ENCODE measurements at places on chromosomes 13 and 19. TPM values are rescaled to one million over a fixed set of nuclear protein-coding genes. Genes with fewer than 3 reads are reported as not detected.

BEST2 gene
- polyA plus RNA-seq, result not detected

NALCN gene
- polyA plus RNA-seq, result 2.0 TPM

ZNF132 gene
- polyA plus RNA-seq, result 2.4 TPM

GRCh38 chr13:30255696-30256095, 51.7 kb downstream of the KATNAL1 start:
- DNase-seq, result no peak

DNA sequence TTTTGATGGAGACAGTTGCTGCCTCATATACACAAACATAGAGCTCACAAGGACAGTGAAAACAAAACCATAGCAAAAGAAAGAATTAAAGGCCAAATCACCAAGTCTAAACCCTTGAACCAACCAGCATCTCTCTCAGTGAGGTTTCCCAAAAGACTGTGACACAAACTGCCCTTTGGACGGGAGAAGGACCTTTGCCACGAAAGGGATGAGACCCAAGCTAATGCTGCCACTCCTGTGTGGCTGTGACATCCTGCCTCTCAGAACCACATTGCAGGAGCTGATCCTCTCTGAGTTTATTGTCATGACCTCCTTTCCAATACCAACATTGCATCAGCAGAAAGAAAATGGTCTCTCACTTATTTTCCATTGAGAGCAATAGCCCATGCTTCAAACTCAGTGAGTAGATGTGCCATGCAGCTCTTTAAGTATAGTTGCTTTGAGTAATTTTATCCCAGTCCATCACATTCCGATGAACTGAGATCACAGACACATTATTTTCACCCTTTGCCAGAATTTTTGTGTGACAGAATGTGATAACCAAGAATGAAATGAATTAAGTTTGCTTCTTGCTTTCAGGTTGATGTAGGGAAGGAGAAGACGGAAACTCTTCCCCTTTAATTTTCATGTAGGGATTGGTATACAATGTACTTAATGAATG, 133.5 kb upstream of the IRS2 start:
- DNase-seq, result peak; percentile 34

DNA sequence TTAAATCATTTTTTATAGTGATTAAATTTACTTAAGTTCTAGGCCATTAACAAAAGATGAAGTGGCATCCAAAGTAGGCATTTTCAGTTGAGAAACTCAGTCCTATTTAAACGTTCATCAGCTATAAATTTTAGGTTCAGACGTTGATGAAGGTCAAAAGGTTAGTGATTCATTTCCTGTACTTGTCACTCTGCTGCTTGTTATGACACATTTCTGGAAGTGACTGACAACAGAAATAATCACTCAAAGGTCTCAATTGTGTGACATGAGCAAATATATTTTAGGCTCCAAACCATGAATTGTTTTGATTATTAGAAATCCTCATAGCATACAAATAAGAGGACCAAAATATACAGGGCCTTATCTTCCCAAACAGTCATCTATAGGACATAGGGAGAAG, 10.3 kb upstream of the EDNRB start:
- DNase-seq, result no peak

GRCh38 chr19:41409288-41409687, 11.7 kb downstream of the BCKDHA start:
- peak; percentile 40 for DNase-seq

ABCC4 gene
- polyA plus RNA-seq, result 16.6 TPM

DNA sequence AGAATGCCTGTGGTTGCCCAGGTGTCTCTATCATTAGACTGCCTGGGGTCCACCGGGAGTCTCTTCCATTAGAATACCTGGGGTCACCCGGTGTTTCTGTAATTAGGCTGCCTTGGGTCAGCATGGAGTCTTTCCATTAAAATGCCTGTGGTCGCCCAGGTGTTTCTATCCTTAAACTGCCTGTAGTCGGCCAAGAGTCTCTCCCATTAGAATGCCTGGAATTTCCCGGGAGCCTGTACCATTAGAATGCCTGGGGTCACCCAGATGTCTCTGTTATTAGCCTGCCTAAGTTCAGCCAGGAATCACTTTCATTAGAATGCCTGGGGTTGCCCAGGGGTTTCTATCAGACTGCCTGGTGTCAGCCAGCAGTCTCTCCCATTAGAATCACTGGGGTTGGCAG, 1492.8 kb downstream of the UQCRFS1 start:
- DNase-seq, result no peak

DNA sequence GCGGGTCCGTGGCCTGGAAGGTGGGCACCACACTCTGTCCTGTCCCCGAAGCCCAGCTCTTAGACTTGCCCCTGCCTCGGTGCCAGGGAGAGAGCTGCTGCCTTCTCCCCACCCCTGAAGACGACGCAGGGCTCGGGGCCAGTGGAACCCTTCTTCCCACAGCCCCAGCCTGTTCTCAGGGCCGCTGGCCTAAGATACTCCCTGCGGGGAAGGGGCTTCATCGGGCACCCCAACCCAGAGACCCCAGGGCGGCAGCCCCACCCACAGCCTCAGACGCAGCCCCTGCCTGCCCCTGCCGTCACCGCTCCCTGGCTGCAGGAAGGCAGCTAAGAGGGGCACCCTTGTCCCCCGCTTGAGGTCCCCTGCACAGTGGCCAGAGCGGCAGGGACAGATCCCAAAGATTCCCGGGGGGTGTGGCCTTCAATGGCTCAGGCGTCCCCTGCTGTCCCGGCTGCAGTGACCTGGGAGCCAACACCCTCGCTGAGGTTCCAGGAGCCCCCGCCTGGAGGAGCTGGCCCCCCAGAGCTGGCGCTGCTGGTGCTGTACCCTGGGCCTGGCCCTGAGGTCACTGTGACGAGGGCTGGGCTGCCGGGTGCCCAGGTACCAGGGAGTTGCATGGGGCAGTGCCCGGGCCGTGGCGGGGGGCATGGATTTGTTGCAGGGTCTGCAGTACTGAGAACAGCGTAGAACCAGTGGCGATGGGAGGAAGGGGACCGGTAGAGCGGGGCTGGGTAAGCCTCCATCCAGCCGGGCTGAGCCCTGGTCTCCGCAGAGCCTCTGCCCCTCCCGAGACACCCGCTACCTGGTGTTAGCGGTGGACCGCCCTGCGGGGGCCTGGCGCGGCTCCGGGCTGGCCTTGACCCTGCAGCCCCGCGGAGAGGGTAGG, 1.0 kb downstream of the AMH start:
- no peak for DNase-seq

ADGRE3 gene
- polyA plus RNA-seq, result not detected

CYP4F3 gene
- polyA plus RNA-seq, result not detected

- peak; percentile 17 for DNase-seq
These were observed at the start of gene PPM1N for GRCh38 chr19:45498411-45499195. Gene PPM1N, plus strand, starts transcription at chr19:45498443. Its CDS starts 30 bp downstream, at chr19:45498473.

DNA sequence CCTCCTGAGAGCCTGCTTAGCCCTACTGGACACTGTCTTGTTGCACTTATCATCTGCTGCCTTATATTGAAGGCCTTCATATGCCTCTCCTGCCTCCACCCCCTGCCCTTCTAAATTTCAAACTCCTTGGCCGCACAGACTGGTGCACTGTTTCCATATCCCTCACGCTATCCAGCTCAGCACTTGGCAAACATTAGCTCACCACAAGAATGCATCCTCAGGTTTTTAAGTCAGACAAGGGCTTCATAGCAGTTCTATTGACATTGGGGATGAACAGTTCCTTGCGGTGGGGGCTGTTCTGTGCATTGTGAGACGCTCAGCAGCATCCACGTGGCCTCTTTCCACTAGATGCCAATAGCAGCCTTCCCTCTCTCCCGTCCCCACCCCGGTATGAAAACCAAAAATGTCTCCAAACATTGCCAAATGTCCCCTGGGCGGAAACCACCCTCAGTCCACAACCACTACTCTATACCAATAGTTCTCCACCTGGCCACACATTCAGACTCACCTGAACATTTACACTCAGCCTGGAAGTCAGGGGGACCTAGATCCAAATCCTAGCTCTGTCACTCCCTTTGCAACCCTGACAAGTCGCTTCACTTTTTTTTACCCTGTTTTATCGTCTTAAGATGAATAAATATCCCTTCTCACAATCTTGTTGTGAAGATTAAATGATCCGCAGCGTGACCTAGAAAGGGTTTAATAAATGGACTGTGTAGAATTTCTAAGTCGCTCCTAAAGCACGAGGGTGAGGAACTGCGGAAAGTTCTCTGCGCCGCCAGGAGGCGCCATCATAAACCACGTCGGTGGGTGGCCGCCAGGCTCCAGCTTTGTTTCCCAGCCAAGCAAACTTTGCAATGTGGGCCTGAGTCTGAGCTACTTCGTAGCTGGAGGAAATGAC, 3.6 kb upstream of the CEACAM3 start:
- peak; percentile 36 for DNase-seq

GRCh38 chr19:29303069-29303718, 90.2 kb upstream of the UQCRFS1 start:
- DNase-seq, result no peak

DNA sequence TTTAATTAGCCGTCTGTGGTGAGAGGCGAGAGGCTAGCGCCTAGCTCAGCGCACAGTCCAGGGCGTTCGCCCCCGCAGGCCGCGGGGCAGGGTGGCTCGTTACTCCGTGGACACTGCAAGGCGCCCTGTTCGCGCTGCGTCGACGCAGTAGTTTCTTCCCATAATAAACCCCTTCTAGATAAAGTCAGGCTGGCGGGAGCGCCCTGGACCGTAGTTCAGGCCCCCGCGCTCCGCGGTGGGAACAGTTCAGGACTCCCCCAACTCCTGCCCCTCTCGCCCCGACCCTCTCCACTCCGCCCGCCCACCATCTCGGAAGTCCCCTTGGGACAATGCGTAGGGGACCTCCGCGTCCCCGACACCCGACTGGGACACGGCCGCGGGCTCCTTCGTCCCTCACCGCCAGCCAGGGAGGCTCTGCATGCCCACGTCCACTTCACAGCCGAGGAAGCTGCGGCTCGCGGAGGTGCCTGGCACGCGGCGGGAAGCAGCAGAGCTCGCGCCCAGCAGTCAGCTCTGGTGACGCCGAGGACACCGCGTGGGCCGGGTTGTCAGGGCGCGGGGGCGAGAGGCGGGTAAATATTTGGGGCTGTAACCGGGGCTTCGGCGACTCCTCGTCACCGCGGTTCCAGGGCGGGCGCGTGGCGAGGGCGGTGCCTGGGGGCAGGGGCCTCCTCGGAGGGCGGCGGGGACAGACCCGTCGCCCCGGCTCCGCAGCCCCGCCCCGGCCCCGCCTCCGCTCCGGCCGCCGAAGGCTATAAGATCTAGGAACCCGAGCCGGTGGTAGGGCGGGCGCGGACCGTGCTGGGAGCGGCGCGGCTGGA, at the start of gene RGCC:
TSS of gene RGCC (plus strand) at position 783 of the 821 bp plus-strand sequence. CDS start 158 bp downstream, outside the sequence.
- peak; percentile 49 for DNase-seq

TEKTIP1 gene
- not detected for polyA plus RNA-seq

DNA sequence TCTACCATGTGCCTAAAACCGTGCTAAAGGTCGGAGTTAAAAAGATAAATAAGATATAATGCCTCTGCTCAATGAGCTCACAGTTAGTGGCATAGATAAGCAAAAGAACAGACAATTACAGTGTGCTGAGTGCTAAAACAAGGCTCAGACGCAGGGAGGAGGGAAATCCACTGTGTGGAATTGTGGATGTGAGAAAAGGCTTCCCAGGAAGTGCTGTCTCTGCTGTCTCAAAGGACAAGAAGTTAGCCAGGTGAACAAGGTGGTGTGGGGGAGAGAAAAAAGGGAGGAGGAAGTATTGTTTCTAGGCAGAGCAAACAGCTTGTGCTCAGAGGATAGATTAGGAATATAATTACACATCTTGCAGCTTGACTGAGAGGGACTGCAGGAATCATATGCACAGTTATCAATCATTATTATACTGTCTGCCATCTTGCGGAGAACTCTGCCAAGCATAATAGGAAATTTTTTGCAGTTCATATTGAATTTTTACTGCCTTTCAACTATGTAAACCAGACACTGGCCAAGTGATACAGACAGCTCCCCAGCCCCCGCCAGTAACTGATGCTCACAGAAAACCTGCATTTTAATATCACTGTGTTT, 9.3 kb downstream of the C13orf42 start:
- no peak for DNase-seq

DNA sequence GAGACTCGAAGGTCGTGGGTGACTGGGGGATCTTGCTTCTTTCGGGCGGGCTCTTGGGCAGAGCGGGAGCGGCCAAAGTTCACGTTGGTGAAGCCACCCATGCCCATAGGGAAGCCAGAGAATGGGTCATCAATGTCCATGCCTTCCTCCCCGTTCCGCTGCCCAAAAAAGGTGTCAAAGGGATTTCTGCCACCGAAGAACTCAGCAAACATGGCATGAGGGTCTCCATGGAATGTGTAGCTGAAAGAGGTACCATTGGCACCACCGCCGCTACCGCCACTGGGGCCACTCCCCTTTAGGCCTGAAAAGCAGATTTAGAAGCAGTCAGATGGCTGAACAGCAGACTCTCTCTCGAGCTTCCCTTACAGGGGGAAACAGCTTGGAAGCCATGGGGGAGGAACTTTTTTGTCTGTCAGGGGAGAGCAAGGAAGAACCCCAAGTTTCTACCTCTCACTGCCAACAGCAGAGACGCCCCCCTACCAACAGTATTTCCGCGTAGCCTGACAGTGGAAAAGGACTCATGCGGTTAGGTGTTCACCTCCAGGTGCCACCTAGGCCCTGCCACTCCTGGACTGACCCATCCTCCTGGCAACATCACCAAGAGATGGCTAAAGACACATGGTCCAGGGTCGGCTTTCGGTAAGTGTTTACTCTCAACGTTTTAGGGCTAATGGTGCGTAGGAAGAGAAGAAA, 1.3 kb downstream of the DNAJB1 start:
- no peak for DNase-seq

- peak; percentile 59 for DNase-seq
These were observed 4.9 kb upstream of the ERCC1 start for GRCh38 chr19:45428384-45429231.

- peak; percentile 3 for DNase-seq
These were observed 62.7 kb downstream of the SLITRK1 start for GRCh38 chr13:83819611-83820010.

GRCh38 chr13:43730642-43731041, 56.1 kb downstream of the ENOX1 start:
- DNase-seq, result peak; percentile 80

GRCh38 chr13:40189426-40189825, 477.0 kb downstream of the FOXO1 start:
- no peak for DNase-seq

GRCh38 chr13:94854688-94855087, 142.3 kb upstream of the SOX21 start:
- no peak for DNase-seq

DNA sequence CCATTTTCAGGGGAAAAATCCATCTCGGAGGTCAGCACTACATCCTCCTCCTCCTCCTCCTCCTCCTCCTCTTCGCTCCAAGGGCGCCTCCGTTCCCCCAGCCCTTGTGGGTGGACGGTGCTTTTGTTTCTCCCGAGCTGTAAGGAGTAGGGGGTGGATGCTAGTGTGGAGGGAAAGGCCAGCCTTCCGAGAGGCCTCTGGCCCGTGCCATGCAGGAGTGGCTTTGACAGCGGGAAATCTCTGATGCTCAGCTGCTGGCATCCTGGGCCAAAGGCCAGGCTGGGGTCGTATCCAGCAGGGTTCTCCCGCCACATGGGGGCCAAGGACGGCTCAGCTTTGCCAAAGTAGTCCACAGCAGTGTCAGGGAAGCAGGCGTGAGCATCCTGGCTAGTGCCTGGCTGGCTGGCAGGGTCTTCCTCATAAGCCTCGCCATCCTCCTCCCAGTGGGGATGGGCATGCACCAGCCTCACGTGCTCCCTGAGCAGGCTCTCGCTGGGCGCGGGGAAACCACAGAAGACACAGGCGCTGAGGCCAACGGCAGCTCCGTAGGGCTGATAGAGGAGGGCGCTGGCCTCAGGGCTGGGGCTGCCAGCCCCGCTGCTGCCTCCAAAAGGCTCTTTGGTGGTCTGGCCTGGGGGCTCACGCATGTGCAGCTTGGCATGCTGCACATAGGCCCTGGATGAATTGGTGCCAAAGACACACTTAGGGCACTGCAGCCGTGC, 10.5 kb downstream of the WIZ start:
- DNase-seq, result no peak

Measured in IMR-90 (cell line).